ENCODE measurements at places on chromosomes 6 and 20. TPM values are rescaled to one million over a fixed set of nuclear protein-coding genes. Genes with fewer than 3 reads are reported as not detected.
A peak's percentile ranks its signal among the peaks of the same experiment; 100 is the strongest.

Gene BPIFB4
- total RNA-seq: not detected

Gene SAMD5
- total RNA-seq: not detected

Gene BTN1A1
- not detected for total RNA-seq

Gene NKAIN2
- total RNA-seq: not detected

Gene TJAP1
- total RNA-seq: 34.7 TPM

Gene C20orf202
- total RNA-seq: not detected

Gene TAF4
- 24.1 TPM for total RNA-seq

- DNase-seq: no peak
Observed at GRCh38 chr20:5122873-5123260, 3.1 kb upstream of the PCNA start.

- no peak for DNase-seq
Observed at GRCh38 chr6:122025104-122025503, 374.3 kb upstream of the HSF2 start.

DNA sequence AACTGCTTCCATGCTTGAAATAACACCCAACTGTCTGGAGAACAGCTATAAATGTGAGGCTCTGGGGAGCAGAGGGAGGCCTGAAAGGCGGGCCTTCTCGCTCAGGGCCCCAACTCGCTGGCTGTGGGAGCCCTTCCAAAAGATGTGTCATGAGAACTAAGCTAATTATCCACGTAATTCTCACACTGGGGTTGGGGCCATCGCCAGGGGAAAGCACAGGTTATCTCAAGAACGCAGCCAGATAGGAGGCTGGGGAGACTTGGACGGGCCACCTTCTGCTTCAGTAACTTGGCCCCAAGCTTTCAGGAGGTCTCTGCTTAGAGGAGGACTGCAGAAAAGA is 1.6 kb downstream of the PXDC1 start:
- no peak for DNase-seq

DNA sequence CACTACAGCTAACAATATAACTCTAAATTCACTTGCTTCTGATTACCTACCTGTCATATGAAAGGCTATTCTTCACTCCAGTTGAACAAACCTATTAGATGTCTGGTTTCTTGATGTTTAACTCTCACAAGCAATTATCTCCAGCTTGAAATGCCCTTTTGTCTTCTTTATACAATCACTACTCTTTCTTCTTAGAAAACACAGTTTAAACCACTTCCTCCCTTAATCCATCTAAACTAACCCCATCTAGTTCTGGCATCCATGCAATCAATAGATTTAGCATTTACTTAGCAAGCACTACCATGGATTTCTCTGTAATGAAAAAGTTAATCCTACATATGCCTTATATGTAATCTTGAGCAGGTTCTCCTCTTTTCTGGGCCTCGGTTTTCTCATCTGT is 127.3 kb downstream of the ATXN1 start:
- DNase-seq: no peak

DNA sequence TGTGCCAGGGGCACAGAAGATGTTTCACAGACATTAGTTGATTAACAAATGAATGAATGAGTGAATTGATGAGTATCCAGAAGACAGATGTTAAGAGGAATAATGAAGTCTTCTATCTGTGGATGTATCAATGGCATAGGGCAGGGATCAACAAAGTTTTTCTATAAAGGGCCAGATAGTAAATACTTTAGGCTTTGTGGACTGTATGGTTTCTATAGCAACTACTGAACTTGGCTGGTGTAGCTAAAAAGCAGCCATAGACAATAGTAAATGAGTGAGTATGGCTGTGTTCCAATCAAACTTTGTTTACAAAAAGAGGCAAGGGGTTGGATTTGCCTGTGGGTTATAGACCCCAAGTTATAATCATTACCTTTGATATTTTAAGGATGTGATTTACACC is 144.0 kb downstream of the PRL start:
- no peak for DNase-seq

DNA sequence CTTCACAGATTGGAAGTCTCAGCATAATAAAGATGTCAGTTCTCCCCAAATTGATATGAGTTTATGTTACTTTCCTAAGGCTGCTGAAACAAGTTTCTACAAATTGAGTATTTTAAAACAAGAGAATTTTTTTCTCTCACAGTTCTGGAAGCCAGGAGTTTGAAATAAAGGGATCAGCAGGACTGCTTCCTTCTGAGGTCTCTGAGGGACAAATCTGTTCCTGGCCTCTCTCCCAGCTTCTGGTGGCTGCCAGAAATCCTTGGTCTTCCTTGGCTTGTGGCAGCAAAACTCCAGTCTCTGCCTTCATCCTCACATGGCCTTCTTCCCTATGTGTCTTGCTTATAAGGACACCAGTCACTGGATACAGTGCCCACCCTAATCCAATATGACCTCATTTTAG is 136.1 kb downstream of the TFAP2A start:
- no peak for DNase-seq

DNA sequence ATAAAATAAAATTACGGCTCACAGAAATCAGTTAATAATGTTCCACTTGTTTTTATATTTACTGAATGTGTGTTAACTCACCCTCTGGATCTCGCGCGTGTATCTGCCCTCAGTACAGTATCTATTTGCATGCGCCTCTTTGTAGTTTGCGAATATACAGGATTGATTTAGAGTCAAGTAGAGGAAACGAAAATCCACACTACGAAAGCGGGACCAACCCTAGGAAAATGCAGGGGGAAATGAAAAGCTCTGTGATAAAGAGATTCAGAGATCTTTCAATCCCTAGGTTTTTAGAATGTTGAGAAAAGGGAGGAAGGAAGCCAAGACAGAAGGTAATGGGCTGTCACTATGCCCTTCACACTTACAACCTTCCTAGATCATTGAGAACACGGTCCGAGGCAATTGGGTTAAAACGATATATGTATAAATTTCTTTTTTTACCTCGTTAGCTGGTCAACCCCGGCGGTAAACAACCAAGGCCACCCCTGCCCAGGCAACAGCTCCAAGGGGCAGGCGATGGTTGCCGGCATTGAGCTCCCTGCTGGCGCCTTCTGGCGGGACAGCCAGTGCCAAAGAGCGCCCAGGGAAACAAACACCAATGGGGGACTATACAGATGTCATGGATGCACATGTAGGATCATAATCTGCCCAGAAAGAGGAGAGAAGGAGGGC is 792 bp upstream of the FUT9 start:
- no peak for DNase-seq

GRCh38 chr6:88143421-88144157 is 22.6 kb downstream of the CNR1 start:
- no peak for DNase-seq

GRCh38 chr20:58647796-58648501 is 3.1 kb upstream of the STX16 start:
- no peak for DNase-seq

GRCh38 chr20:11880680-11881079 is 37.0 kb upstream of the BTBD3 start:
- no peak for DNase-seq

DNA sequence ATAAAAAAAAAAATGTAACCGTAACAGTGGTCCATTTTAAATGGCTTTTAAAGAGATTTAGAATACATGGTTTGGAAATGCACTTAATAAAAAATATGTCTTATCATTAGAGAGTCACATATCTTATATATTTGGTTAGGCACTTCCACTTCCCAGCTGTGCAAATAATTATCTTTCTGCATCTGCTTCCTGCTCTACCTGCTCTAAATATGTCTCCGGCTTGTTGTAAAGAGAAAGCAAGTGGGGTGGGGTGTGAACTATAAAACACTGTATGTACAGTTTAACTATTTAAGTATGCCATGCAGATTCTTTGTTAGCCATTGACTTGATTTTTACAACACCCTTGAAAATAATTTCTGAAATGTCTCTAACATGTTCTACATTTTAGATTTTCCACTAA is 106.3 kb downstream of the NKAIN2 start:
- DNase-seq: no peak

GRCh38 chr6:157657754-157658153 is 165.3 kb upstream of the SNX9 start:
- no peak for DNase-seq

- no peak for DNase-seq
Observed at GRCh38 chr6:168625602-168626001, 184.6 kb downstream of the SMOC2 start.

DNA sequence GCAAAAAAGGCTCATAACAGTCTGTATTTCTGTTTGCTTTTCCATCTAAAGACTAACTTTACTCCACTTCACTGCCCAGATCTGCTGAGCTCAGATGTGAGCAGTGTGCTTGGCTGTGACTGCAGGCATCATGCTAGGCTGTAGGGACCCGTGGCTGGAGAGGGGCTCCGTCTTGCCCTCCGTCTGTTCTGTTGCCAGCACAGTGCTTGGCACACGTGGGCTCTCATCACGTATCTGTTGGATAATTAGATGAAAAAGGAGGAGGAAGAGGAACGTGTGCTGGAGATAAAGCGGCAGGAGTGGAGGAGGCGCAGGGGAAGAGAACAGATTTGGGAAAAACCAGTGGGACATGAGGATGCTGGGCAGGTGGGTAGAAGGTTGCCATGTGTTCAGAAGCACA is 57.6 kb upstream of the IER3 start:
- DNase-seq: no peak

DNA sequence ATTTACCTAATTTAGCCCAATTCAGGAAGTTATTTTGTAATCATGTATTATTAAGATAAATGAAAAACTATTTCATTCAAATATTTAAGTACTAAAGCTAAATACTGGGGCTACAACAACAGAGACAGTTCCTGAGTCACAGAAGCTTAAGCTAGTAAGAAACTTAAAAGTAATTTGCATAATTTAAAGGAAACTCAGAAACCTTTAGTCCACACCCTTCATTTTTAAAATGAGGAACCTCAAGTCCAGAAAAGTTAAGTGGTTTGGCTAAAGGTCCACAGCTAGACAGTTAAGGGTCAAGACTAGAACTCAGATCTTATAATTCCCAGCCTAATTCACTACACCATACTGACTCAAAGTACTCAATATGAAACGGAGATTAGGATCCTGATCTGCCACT is 7.2 kb downstream of the LMBRD1 start:
- DNase-seq: no peak

DNA sequence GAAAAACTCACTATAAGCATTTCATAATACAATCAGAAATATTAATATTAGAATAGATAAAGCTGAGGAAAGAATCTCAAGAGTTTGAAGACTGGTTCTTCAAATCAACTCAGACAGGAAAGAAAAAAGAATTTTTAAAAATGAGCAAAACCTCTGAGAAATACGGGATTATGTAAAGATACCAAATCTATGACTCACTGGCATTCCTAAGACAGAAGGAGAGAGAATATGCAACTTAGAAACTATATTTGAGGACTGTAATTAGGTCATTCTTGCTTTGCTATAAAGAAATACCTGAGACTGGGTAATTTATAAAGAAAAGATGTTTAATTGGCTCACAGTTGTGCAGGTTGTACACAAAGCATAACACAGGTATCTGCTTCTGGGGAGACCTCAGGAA is 665.1 kb downstream of the RNF144B start:
- no peak for DNase-seq

DNA sequence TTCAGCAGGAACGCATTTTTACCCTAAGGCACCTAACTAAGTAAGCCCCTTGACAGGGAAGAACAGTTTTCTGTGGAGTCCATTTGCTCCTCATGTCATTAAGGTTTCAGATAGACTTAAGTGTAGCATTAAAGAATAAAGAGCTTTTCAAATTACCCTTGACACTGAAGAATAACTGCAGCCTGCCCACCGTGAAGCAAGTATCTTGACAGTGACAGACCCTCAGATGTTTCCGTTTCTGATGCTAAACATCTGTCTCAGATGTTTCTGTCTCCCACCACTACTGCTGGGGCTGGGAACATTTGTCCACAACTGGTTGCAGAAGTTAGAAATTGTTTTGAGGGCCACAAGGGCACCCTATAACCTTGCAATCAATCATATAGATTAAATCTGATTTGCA is 50.0 kb downstream of the SNAP25 start:
- no peak for DNase-seq

GRCh38 chr6:47414423-47415167 is 63.0 kb upstream of the CD2AP start:
- peak; percentile 44 for DNase-seq

GRCh38 chr20:20318365-20319161 is 49.3 kb upstream of the INSM1 start:
- DNase-seq: no peak

GRCh38 chr20:10783707-10784553 is 110.1 kb upstream of the JAG1 start:
- no peak for DNase-seq

DNA sequence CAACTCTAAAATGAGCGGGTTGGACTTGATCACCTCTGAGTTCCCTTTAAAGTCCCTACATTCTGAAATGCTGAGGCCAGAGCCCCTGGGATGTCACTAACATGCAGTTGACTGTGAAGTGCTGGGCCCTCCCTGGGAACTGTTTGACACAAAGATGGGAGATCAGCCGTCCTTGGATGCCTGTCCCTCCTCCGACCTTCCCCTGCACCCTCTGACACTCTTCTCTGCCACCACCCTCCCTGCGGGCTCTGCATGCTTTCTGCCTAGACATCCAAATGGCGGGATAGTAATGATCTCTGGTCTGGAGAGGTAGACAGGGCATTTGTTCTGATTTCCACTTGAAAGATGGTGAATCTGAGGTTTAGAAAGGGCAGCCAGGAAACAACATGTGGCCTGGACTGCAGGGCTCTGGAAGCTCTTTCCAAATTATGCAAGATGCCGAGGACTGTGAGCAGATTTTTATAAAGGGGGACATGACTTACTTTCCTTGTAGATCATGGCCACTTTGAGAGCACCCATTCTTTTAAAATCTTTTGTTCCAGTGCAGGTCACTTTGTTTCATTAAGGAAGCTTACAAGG is 113.2 kb downstream of the ZDHHC14 start:
- DNase-seq: no peak

- no peak for DNase-seq
Observed at GRCh38 chr6:37801605-37801940, 18.0 kb upstream of the ZFAND3 start.

DNA sequence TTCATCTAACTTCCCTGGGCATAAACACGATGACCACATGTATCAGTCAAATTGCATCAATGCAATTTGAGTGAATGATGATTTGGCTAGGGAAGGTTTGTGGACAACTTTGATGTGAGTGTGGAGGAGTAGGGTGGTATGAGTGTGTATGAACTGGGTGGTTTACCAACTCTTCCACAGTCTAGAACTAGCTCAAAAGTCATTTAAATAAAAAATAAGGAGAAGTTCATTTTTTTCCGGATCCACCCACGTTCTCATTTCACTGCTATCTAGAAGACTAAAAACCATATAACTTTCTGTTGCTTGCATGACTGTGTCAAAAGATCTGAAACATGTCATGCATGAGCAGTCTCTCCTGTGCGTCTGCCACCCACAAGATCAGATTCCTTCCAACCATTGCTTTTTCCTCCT is 23.6 kb downstream of the SLC35D3 start:
- DNase-seq: no peak

DNA sequence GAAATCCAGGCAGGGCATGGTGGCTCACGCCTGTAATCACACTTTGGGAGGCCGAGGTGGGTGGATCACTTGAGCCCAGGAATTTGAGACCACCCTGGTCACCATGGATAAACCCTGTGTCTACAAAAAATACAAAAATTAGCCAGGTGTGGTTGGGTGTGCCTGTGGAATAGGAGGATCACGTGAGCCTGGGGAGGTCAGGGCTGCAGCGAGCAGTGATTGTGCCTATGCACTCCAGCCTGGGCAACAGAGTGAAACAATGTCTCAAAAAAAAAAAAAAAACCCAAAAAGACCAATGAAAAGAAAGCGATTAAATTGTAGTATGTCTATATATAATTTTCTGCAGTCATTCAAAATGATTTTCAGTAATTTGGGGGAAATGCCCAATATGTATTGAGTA is 70.3 kb downstream of the ITCH start:
- no peak for DNase-seq

Measured in activated CD8-positive, alpha-beta T cell treated with anti-CD3 and anti-CD28 coated beads, Interleukin-2, amount 10 ng/mL, durations not matched to agents 7 days and 5 days (primary cell).